Retinal pigment epithelial cell (primary cell): ENCODE measurements at places on chromosomes 13 and 19.
A peak's percentile ranks its signal among the peaks of the same experiment; 100 is the strongest.

GRCh38 chr19:39304701-39305571 lies 8.7 kb downstream of the IFNL1 start:
- DNase-seq: no peak

- no peak for DNase-seq
Measured at GRCh38 chr19:3617463-3617862, 9.1 kb downstream of the CACTIN start.

- no peak for DNase-seq
Measured at GRCh38 chr13:67505376-67505775, 275.2 kb upstream of the PCDH9 start.

GRCh38 chr19:29666578-29667386 lies 1.5 kb downstream of the PLEKHF1 start:
- no peak for DNase-seq

DNA sequence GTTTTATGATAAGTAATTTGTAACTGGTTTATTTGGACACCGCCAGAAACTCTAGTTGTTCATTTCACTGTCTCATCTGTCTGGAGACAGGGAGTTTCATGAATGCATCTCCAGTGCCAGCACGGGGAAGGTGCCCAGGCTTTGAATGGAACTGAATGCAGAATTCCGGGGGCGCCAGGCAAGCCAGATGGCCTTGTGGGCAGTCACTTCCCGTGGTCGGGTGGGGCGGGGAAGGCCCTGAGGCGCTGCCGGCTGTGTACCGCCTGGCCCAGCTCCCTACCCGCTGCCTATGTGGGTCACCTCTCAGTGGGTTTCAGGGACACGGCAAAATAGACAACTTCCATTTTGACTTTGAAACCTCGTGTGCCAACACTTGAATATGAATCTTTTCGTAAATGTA lies 28.8 kb upstream of the MCF2L start:
- DNase-seq: no peak

GRCh38 chr13:111484141-111484925 lies 163.9 kb downstream of the TEX29 start:
- DNase-seq: no peak

GRCh38 chr19:1932395-1932794 lies 8.6 kb upstream of the CSNK1G2 start:
- DNase-seq: no peak

DNA sequence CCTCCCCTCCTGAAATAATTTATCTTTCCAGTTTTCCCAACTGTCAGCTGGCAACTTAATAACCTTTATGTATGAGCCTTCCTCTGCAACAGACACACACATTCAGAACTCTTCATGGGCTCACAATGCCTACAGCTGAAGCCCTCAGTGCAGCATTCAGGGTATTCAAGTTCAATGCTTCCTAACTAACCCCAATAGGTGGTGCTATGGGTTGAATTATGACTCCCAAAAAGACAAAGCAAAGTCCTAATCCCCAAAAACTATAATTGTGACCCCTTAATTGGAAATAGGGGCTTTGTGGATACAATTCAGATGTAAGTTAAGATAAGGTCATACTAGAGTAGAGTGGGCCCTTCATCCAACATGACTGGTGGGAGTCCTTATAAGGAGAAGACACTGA lies 202.2 kb downstream of the SUCLA2 start:
- no peak for DNase-seq

DNA sequence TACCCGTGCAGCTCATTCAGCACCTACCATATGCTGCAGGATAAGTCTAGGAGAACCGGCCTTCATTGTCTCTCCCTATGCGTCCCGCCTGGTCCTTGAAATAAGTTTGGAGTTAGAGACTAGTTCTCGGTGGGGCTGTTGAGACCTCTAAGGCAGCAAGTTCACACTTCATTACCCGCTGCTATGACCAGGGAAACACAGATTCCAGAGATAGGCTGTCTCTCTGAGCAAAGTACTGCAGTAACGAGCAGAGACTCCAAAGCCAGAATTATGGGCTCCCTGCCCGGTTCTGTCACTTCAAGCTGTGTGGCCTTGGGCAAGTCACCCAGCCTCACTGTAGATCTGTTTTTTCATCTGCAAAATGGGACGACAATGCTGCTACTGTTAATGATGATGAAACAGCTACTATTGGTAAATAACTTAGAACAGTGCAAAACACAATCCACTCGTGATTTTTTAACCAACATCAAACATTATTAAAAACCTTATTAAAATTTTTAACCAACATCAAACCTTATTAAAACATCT lies 184.1 kb downstream of the USP12 start:
- no peak for DNase-seq

GRCh38 chr13:114067381-114067885 lies 65.0 kb downstream of the RASA3 start:
- DNase-seq: no peak

- DNase-seq: no peak
Measured at GRCh38 chr19:28831462-28831861, 381.5 kb downstream of the UQCRFS1 start.

- DNase-seq: no peak
Measured at GRCh38 chr13:20843166-20843565, 59.4 kb downstream of the XPO4 start.

GRCh38 chr13:83150616-83151307 lies 731.5 kb downstream of the SLITRK1 start:
- DNase-seq: no peak

GRCh38 chr13:96415831-96416385 lies 326.0 kb downstream of the HS6ST3 start:
- no peak for DNase-seq

- DNase-seq: peak; percentile 2
Measured at GRCh38 chr13:42926555-42926954, 65.5 kb downstream of the EPSTI1 start.

GRCh38 chr13:110713981-110714796 lies 689 bp downstream of the ING1 start:
- no peak for DNase-seq

DNA sequence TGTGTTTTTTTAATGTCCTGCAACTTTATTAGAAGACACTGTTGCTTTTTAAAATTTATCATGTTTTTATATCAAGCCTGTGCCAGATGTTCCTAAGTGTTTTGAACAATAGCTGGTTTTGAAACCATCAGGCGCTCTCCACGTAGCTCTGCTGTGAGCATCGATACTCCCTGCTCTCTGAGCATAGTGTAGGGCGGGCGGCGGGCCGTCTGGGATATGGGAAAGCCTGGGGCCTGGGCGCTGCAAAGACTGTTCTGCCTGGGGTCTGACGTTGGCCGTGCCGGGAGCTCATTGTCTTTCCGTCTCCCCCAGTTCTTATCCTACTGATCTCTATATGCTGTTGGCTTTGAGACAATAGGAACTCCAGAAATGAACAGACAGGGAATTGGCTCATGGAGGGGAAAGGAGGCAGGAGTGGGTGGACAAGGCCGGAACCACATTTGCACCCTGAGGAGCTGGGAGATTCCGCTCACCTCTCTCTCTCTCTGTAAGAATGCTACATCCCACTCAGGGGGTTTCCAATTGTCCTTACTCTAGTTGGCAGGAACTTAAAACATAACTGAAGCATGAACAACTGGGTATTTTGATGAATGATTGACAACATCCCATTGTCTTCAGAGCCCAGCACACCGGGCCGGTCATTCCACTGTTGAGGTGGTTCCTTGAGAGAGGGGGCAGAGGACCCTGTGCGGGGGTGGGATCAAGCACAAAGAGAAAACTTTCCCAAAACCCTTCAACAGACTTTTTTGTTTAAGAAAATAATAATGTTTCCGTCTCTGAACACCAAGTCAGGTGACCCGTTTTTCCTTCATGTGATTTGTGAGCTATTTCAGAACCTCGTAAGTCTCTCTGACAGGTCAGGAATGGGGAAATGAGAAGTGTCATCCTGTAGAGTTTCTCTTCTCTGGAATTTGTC lies 64.7 kb downstream of the COL4A2 start:
- DNase-seq: no peak

DNA sequence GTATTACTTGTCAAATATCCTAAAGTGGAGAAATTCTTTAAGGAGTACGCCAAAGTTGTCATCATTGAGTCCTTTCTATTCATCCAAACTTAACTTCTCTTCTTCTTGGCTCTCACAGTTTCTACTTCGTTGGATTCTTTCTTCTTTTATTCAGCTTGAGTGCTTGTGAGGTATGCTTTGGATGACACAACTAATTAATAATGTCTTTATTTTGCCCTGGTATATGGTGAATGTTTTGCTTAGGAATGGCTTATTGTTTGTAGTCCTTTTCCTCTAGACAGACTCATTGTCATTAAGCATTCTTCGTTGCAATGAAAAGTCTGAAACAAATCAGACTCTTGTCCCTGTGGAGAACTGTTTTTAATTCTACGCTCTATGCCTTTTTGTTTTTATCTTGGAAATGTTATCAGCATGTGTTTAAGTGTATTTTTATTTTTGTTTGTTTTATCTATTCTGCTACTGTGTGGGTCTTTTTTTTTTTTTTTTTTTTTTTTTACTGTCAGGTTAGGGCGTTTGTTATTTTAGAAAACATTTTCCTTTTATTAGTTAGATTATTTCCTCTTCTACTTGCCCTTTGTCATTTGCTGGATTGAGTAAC lies 471.5 kb downstream of the GPC6 start:
- peak; percentile 30 for DNase-seq
